ENCODE measurements at places on chromosomes 16 and 17. TPM values are rescaled to one million over a fixed set of nuclear protein-coding genes. Genes with fewer than 3 reads are reported as not detected.

Gene ZNF785
- 20.2 TPM for polyA plus RNA-seq

Gene LRRC37A
- 8.7 TPM for polyA plus RNA-seq

GRCh38 chr17:68646626-68647526 is 45.7 kb upstream of the FAM20A start:
- no peak for DNase-seq

DNA sequence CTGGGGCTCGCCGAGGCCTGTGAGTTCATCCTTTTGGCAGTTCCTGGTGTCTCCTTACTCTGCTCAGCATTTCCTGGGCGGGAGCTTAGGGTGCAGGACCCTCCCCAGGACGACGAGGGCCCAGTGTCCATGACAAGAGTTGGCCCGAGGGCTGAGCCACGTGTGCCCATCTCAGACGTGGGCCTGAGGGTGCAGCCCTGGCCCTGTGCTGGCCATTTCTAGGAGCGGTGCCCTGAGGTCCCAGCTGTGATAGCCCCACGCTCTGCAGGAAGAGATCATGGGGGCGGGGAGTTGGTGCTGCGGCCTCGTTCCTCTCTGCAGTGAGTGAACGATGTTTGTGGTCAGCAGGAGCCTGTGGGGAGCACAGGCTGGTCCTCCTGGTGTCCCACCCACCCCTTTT is 6.0 kb upstream of the MC1R start:
- no peak for DNase-seq

Gene CCL4
- polyA plus RNA-seq: 1.1 TPM

- DNase-seq: no peak
Observed at GRCh38 chr16:30350134-30350871, 4.8 kb downstream of the CD2BP2 start.

DNA sequence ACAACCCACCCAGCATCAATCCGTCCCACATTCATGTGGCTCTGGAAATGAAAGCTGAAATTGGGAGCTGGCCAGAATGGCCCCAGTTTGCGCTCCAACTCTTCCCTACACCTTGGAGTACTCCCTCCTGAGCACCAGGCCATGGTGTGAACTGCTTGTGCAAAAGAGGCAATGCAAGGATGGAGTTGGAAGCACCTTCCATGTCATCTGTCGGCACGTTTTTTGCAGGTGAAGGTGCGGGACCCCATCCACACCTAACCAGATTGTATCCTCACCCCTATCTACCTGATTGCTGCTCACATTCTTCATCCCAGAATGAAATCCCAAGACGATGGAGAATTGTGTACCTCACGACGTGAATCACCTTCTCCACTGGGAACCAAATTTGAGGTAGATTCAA is 136.6 kb upstream of the WSB1 start:
- no peak for DNase-seq

Gene TVP23A
- polyA plus RNA-seq: 3.8 TPM

GRCh38 chr17:57457188-57457587 is 200.9 kb downstream of the MSI2 start:
- no peak for DNase-seq

DNA sequence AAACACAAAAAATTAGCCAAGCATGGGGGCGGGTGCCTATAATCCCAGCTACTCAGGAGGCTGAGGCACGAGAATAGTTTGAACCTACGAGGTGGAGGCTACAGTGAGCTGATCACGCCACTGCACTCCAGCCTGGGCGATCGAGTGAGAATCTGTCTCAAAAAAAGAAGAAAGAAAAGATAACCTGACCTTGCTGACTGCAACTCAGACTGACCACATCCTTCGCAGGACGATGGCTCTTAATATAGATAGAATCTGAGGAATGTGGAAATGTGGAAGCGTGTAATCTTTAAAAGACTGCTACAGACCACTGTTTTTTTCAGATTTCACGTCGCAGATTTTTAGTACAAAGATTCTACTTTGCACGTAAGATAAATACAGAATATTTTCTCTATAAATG is 37.8 kb downstream of the KLHDC4 start:
- DNase-seq: no peak

Gene TRIM37
- 31.1 TPM for polyA plus RNA-seq

DNA sequence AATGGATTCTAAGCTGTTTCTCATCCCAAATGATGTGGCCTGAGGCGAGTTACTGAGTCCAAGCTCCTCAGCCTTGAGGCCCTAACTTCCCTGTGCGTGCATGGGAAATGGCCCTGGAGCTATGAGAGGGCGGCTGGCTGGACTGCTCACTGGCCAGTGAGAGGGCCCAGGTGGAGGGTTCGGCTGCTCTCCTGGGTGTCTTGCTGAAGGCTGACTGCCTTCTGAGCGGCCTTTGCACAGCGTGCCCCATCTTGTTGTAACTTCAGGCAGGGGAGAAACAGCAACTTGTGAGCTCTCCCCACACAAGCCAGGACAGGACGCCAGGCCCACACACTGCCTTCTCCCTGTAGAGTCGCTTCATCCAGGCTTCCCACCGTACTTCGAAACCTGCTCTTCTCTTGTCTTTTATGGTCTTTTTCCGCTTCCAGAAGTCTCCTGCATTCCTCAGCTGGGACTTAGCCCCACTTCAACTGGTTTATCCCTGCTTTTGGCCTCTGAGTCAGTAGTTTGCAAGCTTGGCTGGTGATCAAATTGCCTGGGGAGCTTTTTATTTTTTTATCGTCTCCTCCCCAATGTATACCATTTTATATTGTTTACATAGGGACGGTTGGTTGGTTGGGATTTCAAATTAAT is 13.3 kb downstream of the CDH3 start:
- DNase-seq: no peak

DNA sequence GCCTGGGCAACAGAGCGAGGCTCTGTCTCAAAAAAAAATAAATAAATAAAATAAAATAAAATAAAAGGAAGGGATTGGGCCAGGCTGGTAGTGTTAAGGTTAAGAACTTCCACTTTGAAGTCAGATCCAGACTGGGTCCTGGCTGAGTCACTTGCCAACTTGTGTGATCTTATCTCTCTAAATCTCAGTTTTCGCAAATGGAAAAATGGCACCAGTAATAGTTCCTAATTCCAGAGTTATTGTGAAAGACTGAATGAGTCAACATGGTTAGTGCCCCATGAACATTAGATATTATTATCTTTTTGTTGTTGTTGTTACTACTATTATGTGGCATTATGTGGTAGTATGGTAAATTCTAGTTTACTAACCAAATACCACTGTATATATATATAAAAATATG is 188.0 kb upstream of the AXIN2 start:
- DNase-seq: no peak

DNA sequence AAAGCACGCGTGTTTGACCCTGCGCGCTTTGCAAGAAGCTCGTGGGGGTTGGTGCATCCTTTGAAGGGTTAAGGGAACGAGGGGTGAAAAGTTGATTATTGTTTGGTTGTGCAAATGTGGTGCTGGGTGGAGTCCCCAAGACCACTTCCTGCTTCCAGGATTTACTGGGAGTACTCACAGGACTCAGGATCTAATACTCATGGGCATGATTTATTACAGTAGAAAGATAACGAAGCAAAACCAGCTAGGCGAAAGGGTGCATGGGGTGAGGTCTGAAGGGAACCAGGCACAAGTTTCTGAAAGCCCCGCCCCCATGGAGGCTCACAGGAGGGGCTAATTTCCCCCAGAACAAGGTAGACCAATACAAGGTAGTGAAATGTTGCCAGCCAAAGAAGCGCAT is 58.8 kb downstream of the RPTOR start:
- no peak for DNase-seq

GRCh38 chr17:42686520-42687128 is 4.3 kb downstream of the CNTNAP1 start:
- DNase-seq: no peak

DNA sequence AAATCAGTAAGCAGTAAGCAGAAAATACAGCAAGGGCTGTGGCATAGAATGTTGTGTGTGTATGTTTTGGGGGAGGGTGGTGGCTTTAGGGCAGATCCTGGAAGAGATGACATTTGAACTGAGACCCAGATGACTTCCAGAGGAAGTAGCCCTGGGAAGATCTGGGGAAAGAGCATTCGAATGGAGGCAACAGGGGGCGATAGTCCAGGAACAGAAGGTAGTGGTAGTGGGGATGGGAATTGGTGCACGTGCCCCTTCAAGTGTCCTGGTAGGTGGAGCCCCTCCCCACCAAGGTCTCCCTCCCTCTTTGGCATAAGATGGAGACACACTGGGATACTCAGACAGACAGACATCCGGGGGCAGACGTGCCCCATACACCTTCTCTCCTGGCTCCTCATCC is 14.1 kb downstream of the ARHGEF15 start:
- no peak for DNase-seq

DNA sequence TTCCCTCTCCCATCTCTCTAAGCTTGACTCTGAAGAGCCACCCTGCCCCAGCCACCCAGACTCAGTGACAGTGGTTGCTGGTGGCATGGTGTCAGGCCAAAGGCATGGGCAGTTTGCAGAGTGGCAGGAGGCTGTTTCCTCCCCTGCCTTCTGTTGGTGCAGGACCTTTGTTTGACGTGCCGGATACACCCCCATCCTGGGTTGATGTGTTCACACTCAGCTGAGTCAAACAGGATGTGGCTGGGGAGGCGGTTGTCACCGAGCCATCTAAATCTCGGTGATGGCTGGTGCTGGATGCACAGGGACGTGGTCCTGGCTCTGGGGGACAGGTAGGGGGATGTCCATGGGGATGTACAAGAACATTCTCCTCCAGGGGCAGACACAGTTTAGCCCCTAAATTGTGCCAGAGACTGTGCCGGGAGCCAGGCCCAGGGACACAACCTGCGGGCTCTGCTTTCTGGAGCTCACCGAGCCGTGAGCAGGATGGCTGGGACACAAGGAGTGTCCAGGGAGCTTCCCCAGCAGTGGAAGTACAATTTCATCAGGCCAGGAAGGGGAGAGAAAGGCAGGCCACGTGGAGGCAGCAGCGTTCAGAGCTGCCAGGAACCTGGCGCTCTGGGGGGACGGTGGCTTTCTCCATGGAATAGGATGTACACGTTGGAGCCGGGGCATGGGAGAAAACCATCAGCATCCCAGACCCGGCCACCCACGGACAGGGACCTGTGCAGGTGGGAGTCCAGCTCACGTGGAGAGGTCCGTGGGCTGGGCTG is 264.2 kb downstream of the SEC14L1 start:
- DNase-seq: no peak

DNA sequence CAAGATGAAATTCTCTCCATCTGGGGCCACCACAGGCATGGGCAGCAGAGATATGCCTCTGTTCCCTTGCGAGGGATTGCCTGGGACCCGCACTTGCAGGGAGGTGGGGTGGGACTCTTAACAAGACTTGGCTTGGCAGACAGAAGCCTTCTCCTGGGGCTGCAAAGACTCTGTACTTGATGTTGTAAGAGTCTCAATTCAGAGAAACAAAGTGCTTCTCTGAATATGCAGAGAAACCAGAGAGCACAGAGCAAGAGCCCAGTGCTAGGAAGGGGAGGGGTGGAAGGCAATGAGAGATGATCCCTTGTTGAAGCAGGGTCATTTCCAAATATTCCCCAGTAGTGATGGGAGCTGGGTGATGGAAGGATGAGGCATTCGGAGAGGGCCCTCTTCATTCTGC is 2.2 kb downstream of the MMP28 start:
- DNase-seq: no peak

DNA sequence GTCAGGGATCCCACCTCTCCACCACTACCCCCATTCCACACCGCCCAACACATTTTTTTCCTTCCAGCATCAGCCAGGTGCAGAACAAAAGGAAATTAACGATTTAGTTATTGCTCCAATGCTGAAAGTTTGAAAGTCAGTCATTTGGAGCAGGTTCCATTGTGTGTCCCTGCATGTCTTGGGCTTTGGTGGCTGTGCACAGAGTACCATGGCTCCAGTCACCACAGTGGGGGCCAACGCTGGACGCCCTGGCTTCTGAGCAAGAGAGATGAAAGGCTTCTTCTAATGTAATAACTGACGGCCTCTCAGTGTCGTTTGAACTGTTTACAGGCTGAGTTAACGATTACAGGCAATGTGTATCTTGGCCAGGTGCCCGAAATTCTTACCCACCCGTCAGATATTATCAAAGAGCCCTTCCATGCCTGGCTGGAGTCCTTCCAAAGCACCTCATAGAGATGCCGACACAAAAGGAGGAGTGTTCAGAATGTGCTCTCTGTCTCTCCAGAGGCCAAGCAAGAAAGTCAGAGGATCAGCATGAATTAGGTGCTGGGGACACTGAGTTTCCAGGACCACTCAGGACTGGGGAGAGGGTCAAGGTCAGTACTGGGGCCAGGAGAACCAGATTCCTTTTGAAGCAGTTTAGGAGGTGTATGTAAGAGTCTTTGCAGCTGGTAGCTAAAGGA is 25.9 kb downstream of the RNF43 start:
- peak; percentile 89 for DNase-seq

DNA sequence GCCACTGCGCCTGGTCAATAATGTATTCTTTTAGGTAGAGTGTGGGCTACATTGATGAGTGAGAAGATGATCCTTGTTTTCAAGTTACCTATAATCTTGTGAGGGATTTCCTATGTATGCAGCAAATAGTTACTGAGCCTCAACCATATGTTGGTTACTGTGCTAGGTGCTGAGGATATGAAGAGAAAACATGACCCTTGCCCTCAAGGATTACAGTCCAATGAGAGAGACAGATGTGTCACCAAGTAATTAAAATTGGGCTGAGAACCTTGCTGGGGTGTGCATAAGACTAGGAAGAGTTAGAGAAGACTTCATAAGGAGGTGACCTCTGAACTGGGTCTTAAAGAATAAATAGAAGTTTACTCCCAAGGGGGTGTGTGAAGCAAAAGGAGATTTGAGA is 7.4 kb downstream of the POLR2A start:
- no peak for DNase-seq

Gene AANAT
- polyA plus RNA-seq: 0.37 TPM

DNA sequence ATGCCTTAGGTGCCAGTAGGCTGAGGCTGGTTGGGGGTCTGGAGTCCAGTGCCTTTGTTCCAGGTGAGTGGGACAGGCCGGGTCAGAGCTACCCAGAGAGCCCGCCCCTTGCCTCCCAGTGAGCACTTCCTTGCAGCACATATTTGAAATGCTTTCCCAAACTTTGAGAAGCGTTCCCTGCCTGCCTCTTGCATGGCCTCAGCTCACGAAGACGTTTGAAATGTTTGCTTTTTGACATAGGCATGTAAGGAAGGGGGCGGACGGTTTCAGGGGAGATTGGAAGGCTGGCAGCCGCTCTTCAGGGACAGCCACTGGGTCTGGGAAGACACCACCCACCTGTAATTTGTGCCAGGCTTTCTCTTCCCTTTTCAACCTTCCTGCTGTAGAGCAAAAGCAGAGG is 5.1 kb upstream of the FOXL1 start:
- DNase-seq: no peak

DNA sequence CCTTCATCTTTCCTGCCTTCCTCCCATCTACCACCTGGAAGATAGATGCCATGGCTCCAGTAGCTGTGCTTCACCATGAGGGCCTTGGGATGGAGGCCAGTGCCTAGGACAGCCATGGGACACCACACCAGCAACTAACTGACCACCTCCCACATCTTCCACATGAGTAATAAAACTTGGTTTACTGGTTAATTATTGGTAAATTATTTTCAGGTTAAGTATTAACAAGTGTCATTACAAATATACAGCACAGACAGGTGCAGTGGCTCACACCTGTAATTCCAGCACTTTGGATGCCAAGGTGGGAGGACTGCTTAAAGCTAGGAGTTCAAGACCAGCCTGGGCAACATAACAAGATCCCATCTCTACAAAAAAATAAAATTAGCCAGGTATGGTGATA is 14.0 kb downstream of the CDIP1 start:
- no peak for DNase-seq
